ENCODE measurements at places on chromosomes 5 and 9. TPM values are rescaled to one million over a fixed set of nuclear protein-coding genes. Genes with fewer than 3 reads are reported as not detected.

ZDHHC11B gene
- not detected for total RNA-seq

HAVCR2 gene
- 0.05 TPM for total RNA-seq

TRIM7 gene
- 28.0 TPM for total RNA-seq

SLC27A6 gene
- total RNA-seq, result 3.2 TPM

GRAMD2B gene
- 25.5 TPM for total RNA-seq

SLCO6A1 gene
- not detected for total RNA-seq

STC2 gene
- 12.6 TPM for total RNA-seq

SPRY4 gene
- total RNA-seq, result 44.5 TPM

DRD1 gene
- total RNA-seq, result 10.0 TPM

SOHLH1 gene
- total RNA-seq, result not detected

ENTREP1 gene
- total RNA-seq, result not detected

TAF1L gene
- not detected for total RNA-seq

YIPF5 gene
- total RNA-seq, result 121 TPM

NME5 gene
- total RNA-seq, result not detected

TXNDC8 gene
- not detected for total RNA-seq

ADAMTSL2 gene
- not detected for total RNA-seq

SLC46A2 gene
- not detected for total RNA-seq

SHISAL2B gene
- not detected for total RNA-seq

HAND1 gene
- not detected for total RNA-seq

SNX18 gene
- 49.5 TPM for total RNA-seq

CARD6 gene
- 6.6 TPM for total RNA-seq

CCDC171 gene
- 0.53 TPM for total RNA-seq

LRRC14B gene
- not detected for total RNA-seq

EDIL3 gene
- total RNA-seq, result 290 TPM

LCN15 gene
- not detected for total RNA-seq

MSANTD3 gene
- 79.4 TPM for total RNA-seq

ST8SIA4 gene
- total RNA-seq, result not detected

LCN10 gene
- not detected for total RNA-seq

PTGDS gene
- not detected for total RNA-seq

DMRT3 gene
- not detected for total RNA-seq

GABRA6 gene
- total RNA-seq, result not detected

SEMA6A gene
- total RNA-seq, result 6.0 TPM

TICAM2 gene
- total RNA-seq, result 22.1 TPM

SLCO4C1 gene
- total RNA-seq, result not detected

PCDH1 gene
- not detected for total RNA-seq

CD274 gene
- 6.2 TPM for total RNA-seq

KCTD16 gene
- total RNA-seq, result under 0.01 TPM

HACD4 gene
- total RNA-seq, result 5.2 TPM

CLK4 gene
- 13.0 TPM for total RNA-seq

HSD17B3 gene
- total RNA-seq, result not detected

OMD gene
- 0.81 TPM for total RNA-seq

QRFP gene
- total RNA-seq, result not detected

TMEM171 gene
- total RNA-seq, result 4.5 TPM

NUTM2G gene
- not detected for total RNA-seq
